Activated T-helper 1 cell treated with Interleukin-2 at 50 U/mL for 16 hours (primary cell): ENCODE measurements at places on chromosomes 5 and 9.

GRCh38 chr5:16780325-16780724 is 155.8 kb downstream of the MYO10 start:
- no peak for DNase-seq

GRCh38 chr9:107638521-107639310 is 149.1 kb upstream of the KLF4 start:
- DNase-seq: no peak

GRCh38 chr9:97633859-97634490 is 354 bp downstream of the NCBP1 start:
- no peak for DNase-seq

DNA sequence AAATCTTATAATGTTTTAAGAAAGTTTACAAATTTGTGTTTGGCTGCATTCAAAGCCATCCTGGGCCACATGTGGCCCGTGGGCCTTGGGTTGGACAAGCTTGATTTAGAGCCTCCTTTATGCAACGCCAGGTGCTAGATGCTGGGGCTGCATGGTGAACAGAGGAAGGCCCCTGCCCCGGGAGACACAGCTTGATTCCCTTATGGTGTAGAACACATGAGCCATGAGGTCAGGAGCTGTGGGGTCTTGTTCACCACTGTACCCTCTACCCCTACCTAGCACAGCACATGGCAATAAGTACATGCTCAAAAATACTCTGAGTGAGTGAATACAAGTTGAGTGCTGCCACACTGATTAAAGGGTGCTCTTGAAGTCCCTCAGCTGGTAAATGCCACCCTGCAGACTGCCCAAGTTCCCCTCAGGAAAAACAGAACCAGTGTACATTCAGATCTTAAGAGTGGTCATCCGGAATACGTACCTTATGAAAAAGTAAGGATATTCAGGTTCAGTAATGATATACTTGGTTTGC is 71.9 kb downstream of the ARRDC3 start:
- DNase-seq: no peak

- DNase-seq: no peak
Measured at GRCh38 chr9:6575324-6576034, 70.0 kb downstream of the GLDC start.

DNA sequence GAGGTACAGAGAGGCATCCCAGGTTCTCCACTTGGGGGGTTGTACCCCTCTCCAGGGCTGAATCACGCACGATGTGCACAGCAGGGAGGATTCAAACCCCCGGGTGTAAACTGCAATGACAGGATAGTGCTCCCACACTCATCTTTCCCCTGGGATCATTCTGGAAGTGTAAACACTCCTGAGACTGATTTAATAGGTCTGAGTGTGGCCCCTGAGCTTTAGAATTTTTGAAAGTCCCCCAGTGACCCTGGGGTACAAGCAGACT is 16.5 kb downstream of the BICD2 start:
- DNase-seq: no peak

DNA sequence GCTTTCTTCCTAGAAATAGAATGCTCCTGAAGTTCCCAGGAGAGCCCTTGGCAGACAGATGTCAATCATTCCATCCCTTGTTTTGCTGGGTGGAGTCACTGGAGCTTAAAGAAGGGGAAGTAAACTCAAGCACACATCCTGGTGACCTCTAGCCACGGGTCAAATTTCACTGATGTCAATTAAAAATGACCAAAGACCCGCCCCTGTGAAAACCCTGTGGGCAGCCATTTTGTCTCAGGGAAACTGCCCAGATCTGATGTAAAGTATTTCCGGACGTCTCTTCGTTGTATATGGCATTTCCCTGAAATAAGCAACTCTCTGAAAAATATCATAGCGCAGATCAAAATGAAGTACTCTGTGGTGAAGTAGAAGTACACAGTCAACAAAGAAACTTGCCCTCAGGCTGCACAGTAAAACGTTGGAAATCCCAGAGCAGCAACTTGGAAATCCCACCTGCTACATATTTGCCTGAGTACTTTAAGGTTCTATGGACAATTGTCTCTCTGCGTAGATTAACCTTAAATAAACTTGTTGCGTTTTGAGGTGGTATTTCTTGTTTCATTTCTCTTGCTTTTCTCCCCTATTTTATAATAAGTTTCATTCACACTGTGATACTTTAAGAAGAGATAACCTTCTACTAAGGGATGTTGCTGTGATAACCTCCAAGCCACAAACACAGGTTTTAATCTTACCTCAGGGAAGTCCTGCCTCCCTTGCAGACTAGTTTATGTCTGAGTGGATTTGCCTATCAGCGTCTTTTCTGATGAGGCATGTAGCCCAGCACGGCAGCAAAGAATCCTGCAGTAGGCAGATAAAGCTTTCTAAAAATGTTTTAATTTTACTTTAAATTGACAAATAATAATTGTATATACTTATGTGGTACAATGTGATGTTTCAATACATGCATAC is 60.9 kb upstream of the PIP5K1B start:
- no peak for DNase-seq

DNA sequence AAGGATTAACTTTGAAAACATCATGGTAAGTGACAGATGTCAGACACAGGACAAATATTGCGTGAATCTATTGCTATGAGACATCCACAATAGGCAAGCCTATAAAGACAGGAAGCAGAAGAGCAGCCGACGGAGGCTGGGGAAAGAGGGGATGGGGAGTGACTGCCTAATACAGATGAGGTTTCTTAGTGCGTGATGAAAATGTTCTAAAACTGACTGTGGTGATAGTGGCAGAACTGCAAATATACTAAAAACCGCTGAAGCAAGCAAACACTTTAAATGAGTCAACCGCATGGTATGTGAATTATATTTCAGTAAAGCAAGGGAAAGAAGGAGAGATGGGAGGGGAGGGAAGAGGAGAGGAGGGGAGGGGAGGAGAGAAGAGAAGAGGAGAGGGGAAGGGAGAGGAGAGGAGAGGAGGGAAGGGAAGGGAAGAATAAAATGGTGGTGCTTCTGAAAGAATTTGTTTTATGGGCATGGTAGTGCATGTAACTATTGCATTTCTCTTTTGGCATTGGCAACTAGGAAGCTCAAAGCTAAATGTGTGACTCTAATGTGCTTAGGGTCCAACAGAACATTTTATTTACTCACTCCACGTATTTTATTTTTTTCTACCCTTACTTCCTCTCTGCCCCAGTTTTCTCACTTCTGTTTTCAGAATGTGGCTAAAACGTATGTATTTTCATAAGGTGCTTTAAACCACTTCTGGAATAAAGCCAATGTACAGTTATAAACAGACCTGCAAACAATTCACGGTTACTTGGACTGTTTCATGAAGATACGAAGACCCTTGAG is 21.3 kb downstream of the AKNA start:
- no peak for DNase-seq

DNA sequence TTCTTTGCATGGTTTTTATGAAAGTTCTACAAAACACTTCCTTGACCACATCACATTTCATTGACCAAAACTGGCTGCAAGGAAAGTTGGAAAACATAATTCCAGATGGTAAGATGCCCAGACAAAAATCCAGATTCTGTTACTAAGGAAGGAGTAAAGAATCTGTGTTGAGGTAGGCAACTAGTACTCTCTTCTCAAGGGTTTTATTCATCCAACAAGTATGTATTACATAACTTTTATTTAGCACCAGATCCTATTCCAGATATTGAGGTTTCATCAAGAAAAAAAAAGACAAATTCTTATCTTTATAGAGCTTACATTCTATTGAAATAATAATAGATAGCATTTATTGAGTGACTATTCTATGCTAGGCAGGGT is 43.2 kb upstream of the UGCG start:
- no peak for DNase-seq

- DNase-seq: no peak
Measured at GRCh38 chr5:178797101-178797521, 62.6 kb upstream of the ZNF354B start.

DNA sequence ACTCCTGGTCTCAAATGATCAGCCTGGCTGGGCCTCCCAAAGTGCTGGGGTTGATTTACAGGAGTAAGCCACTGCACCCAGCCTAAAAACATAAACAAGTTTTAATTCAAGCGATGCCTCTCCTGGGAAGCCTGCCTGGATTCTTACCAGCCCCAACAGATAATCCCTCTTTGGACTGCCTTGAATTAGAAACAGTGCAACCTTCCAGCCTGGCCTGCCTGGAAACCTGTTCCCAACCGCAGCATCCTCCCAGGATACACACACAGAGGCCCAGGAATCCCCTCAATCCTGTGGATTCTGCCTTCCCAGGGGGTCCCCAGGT is 19.2 kb downstream of the PTGES start:
- DNase-seq: no peak

GRCh38 chr5:176965633-176966032 is 40.9 kb downstream of the UIMC1 start:
- no peak for DNase-seq

DNA sequence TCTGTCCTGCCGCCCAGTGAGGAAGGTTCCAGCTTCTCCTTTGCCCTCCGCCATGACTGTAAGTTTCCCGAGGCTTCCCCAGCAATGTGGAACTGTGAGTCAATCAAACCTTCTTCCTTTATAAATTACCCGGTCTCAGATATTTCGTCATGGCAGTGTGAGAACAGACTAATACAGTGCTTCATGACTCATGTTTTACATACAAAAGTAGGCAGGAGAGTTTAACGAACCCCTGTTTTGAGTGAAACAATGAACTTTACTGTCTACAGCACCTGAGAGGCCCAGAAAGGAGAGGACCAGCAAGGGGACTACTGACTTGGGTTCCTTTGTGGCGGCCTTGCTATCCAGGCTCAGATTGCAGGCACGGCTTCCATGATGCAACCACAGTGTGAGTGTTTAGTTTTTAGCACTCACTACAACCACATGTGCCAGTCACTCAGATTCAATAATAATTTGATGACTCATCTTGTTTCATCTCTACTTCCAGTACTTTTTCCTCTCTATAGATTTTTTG is 139.1 kb upstream of the CLINT1 start:
- DNase-seq: no peak

- no peak for DNase-seq
Measured at GRCh38 chr5:34415559-34416198, 240.4 kb upstream of the RAI14 start.

DNA sequence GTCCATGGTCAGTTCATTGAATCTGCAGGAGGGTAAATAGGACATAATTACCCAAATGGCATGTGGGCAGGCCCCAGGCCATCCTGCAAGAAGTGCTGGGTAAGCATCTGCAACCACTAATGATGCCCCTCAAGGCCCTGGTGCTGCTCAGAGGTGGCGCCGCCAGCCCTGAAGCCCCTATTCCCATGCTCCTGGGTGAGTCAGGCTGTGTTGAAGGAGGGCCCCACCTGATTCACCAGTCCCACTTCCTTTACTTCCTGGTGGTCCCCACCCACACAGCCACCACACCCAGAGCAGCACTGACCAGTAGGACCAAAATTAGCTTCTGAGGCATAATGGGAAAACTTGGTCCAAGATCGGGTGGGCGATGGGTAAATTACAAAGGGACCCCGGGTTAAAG is 120.4 kb upstream of the SPRY4 start:
- no peak for DNase-seq

- no peak for DNase-seq
Measured at GRCh38 chr5:113900816-113901215, 387.3 kb downstream of the YTHDC2 start.

DNA sequence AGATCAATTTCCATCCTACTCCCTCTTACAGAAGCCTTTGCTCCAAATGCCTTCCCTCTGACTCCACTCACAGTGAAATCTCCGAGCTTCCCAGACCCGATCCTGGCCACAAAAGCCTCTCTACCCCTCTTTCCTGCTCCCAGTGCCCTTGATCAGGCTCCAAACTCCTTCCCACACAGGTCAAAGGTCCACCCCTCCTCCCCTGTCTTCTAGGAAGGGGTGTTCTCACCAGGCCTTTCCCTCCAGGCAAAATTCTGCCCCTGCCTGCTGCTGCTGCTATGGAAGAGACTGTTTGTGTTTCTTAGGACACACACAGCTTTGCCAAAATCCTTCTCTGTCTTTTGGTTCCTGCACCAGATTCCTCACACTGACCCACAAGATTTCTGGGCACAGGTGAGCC is 85.8 kb upstream of the ALDH1A1 start:
- no peak for DNase-seq

DNA sequence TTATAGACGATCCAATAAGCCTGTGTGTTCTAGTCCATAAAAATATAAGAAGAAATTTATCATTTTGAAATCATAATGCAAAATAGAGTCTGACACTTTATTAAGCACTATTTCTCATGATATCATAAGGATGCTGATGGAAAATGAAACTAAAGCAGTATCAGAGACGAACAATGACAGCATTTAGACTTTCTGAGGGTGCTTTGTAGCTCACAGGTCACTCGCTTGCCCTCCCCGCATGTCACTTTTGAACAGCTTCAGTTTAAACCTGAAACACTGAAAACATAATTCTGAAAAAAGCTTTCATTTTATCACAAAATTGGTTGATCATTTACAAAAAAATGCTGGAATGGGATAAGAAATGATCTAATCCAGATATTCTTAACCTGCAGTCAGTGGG is 247.1 kb downstream of the EBF1 start:
- no peak for DNase-seq

- DNase-seq: no peak
Measured at GRCh38 chr5:135208903-135209721, 175.1 kb upstream of the PITX1 start.

- DNase-seq: peak; percentile 34
Measured at GRCh38 chr5:56200971-56201666, 32.0 kb downstream of the ANKRD55 start.

DNA sequence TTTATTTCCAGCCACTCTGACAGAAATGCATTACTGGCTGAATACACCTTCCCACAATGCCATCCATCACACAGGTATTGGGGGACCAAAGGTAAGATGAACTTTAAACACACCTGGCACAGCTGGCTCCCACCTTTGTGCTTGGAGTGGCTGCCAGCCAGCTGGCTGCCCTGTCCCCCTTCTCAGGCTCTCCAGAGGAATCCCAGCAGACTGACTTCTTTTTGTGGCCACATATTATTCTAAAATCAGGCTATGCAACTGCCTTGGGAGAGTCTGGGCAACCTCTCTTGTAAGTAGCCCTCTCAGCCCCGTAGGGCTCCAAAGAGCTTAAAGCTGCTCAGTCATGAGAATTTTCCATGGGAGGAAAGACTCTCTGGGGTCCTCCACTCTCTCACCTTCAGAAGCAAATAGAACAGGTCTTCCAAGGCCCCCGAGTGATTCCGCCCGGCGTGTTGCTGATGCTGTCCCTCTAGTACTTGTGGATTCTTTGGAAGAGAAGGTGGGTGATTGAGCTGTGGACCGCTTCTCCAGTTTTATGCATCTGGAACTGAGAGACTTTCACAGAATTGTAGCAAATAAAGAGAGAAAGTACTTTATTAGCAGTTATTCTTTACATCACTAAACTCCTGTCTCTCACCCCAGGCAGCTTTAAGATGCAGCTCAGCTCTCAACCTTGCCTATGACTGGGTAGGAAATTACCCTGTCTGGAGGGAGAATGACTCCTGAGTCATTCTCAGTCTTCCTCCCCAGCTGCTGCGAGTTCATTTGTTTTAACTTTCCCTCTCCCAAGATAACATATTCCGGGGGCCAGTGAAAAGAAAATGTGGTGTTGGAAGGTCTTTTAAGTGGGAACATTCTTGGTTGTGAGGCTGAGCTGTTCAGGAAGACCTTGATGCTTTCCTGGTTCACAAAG is 159.4 kb upstream of the PITX1 start:
- no peak for DNase-seq
